Lung (tissue), 17 donors: ENCODE measurements at places on chromosomes 5 and 9.

GRCh38 chr5:116084287-116084691 is 536 bp upstream of the COMMD10 start:
- no peak for DNase-seq

GRCh38 chr5:9572246-9572645 is 26.4 kb upstream of the SEMA5A start:
- DNase-seq = no peak

GRCh38 chr9:96020792-96021550 is 145.5 kb downstream of the ERCC6L2 start:
- peak; percentile 78 for DNase-seq

- DNase-seq = no peak
These were observed 83.0 kb upstream of the PRLR start for GRCh38 chr5:35313291-35313690.

DNA sequence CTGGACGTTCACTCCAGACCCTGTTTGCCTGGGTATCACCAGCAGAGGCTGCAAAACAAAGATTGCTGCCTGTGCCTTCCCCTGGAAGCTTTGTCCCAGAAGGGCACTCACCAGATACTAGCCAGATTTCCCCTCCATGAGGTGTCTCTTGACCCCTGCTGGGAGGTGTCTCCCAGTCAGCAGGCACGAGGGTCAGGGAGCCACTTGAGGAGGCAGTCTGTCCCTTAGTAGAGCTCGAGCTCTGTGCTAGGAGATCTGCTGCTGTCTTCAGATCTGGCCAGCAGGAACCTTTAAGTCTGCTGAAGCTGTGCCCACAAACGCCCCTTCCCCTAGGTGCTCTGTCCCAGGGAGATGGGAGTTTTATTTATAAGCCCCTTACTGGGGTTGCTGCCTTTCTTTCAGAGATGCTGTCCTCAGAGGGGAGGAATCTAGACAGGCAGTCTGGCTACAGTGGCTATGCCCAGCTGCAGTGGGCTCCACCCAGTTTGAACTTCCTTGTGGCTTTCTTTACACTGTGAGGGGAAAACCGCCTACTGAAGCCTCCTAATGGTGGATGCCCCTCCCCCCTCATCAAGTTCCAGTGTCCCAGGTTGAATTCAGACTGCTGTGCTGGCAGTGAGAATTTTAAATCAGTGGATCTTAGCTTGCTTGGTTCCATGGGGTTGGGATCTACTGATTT is 253.9 kb downstream of the SPATA31D1 start:
- no peak for DNase-seq

DNA sequence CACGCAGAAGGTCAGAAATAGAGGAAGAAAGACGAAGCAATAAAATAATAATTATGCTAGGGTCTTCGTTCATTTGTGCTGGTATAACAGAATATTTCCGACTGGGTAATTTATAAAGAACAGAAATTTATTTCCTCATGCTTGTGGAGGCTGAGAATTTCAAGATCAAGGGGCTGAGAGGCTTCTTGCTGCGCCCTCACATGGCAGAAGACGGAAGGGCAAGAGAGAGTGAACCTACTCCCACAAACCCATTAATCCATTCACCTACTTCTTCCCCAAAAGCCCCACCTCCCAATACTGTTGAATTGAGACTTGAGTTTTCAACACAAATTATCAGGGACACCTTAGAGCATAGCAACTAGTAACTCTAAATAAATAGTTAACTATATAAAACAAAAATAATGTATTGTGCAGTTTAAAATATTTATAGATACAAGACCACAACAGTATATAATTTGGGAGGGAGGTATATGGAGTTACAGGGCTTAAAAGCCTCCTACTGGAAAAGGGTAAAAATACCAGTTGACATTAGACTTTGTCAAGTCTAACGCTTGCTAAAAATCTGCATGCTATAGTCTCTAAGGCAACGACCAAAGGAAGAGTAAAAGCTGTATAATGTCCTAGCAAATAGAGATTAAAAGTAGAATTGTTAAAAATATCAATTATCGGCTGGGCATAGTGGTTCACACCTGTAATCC is 40.3 kb upstream of the NAA35 start:
- DNase-seq = no peak

- DNase-seq = no peak
These were observed 39.7 kb downstream of the PTTG1 start for GRCh38 chr5:160461378-160461777.

DNA sequence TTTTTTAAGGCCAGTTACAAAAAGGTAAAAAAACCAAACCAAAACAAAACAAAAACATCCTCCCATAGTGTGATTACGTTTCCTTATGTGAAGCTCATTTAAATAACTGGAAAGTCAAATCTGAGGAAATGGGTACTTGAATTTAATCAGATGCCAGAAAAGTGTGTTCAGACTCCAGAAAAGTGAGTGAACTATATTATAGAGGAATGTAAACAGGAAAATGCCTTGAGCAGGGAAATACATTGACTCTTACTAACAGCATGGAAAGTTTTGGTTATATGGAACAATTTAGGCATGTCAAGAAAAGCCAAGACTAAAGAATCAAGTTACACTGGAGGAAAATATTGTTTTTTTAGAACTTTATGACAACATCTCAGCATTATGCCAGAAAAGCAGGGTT is 37.8 kb upstream of the RNF20 start:
- peak; percentile 13 for DNase-seq

DNA sequence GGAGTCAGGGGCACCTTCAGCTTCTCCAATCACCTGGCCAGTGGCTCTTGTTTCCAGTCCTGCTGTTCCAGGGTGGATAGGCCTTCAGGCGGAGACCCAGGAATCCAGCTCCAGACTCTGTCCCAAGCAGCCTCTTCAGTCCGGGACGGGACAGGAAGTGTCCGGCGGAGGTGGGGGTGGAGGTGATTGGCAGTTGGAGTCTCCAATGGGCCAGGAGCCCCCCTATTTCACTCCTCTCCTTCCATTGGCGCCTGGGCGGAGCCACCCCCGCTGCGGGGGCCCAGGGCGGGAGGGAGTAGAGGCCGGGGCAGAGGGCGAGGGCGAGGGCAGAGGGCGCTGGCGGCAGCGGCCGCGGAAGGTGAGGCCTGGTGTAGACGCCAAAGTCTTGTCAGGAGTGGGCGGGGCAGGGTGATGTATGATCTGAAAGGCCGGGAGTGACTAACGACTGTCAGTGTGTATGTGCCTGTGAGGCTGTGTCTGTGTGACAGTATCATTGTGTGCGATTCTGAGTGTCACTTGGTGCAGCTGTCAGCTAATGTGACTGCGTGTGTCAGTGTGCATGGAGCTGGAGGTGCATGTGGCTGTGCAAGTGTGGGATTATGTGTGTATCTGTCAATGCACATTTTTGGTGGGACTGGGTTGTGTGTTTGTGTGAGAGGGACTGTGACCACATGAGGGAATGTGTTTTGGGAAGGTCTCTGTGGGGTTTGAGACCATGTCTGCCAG is at the start of gene IL11RA:
IL11RA (plus strand) TSS at position 310 of the 726 bp plus-strand sequence. CDS start 3,033 bp downstream, outside the sequence.
- DNase-seq = peak; percentile 95
